ENCODE measurements at places on chromosomes 4 and X. TPM values are rescaled to one million over a fixed set of nuclear protein-coding genes. Genes with fewer than 3 reads are reported as not detected.

Gene SLC7A11
- 80.5 TPM for polyA plus RNA-seq

Gene GAGE10
- not detected for polyA plus RNA-seq

Gene POLN
- polyA plus RNA-seq: 0.35 TPM

Gene MAGEE2
- polyA plus RNA-seq: not detected

Gene SCML2
- polyA plus RNA-seq: 1.7 TPM
